ENCODE measurements at places on chromosomes 2 and 18. TPM values are rescaled to one million over a fixed set of nuclear protein-coding genes. Genes with fewer than 3 reads are reported as not detected.

DNA sequence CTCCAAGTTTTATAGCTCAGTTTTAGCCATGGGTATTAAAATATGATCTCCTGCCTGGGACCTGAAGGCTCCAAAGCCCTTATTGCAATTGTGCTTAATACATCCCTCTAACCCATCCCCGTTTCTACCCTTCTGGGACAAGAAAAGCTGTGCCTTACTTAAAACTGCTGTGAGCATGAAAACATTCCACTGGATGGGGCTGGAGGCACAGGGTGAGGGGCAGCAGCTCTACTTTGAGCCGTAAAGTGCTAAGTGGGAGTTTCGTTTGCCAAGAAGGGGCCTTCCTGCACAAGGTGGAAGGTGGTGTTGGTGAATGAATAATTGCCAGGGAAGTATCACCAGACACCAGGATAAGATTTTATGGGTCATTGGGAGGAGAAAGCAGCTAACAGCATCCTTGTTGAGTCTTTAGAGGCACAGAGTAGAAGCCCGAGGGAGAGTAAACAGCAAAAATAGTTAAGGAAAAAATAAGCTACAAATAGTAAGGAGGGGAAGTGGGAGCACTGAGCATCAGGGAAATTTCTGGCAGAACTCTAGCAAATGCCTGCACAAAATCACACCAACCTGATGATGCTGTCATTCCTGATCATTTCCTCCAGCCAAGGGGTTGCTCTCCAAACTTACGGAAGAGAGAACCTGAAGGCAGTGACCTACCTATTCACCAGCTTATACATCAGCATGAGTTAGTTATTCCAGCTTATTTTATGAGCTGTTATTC lies 218.4 kb downstream of the MREG start:
- H3K36me3 ChIP-seq, result no peaks in the 10 kb centered on the region
- no peak overlapping the region for H3K27ac ChIP-seq
- DNase-seq, result no peak
- peaks cover 6% of the 10 kb centered on the region for H3K4me1 ChIP-seq
- no peaks in the 10 kb centered on the region for H3K27me3 ChIP-seq

DNA sequence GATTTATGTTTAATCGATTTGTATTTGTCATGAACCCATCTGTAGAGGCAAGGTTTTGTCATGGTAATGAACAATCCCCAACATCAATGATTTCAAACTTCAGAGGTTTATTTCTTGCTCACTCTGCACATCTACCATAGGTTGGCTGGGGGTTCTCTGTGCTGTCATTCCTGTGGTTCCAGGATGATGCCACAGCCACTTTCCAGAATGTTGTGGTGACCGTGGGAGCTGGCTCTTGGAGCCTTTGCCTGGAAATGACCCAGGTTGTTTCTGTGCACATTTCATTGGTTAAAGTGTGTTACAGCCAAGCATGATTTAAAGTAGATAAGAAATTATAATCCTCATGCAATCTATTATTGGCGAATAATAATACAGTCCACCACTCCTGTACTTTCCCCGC lies 28.2 kb upstream of the EPAS1 start:
- H3K4me1 ChIP-seq, result peaks cover 47% of the 10 kb centered on the region
- no peak overlapping the region for H3K27ac ChIP-seq
- peaks cover 1% of the 10 kb centered on the region for H3K36me3 ChIP-seq
- peaks cover 3% of the 10 kb centered on the region for H3K27me3 ChIP-seq
- DNase-seq, result no peak

- peaks cover 39% of the 10 kb centered on the region for H3K4me1 ChIP-seq
- no peaks in the 10 kb centered on the region for H3K36me3 ChIP-seq
- no peak for DNase-seq
Observed at GRCh38 chr2:28648147-28648546, 103.5 kb upstream of the PPP1CB start.

Gene ALPP
- total RNA-seq, result not detected

DNA sequence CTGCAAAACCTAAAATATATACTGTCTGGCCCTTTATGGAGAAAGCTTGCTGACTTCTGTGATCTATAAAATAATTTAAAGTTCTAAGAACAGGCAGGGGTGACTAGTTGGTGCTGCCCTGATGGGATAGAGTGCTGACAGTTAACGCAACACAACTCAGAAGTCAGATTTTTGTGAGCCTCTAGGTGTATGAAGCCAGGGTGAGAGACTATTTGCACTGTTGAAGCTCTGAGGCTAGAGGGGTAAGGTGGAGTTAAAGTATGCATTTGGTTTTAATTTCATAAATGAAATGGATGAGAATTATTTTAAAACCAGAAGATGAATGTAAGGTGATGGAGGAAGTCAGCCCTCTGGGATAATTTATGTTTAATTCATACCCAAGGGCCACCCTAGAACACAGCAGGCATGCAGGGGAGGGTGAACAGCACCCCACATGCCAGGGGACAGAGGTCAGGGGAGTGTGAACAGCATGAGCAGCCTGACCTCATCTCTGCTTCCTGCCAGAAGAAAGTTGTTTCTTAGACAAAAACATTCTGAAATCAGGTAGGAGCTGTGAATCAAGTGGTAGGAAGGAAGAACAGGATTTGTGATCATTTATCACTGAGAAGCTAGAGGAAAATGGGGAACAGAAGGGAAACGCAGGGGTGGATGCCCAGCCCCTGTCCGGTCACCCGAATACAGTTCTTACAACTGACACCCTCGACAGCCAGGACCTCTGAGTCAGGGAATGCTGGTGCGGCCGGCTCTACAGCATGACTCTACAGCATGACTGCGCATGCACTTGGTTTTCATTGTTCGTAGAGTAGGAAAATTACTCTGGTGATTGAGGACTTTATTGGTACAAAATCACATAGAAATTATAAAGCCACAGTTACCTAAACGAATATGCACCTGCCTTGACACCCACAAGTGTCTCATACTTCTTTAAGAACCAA lies 93.1 kb downstream of the MBP start:
- H3K4me3 ChIP-seq, result no peak overlapping the region
- peaks cover 49% of the 10 kb centered on the region for H3K36me3 ChIP-seq
- peaks cover 32% of the 10 kb centered on the region for H3K4me1 ChIP-seq
- peak overlapping the region; percentile 61 for H3K27ac ChIP-seq

Gene RNF144A
- total RNA-seq, result 14.4 TPM

DNA sequence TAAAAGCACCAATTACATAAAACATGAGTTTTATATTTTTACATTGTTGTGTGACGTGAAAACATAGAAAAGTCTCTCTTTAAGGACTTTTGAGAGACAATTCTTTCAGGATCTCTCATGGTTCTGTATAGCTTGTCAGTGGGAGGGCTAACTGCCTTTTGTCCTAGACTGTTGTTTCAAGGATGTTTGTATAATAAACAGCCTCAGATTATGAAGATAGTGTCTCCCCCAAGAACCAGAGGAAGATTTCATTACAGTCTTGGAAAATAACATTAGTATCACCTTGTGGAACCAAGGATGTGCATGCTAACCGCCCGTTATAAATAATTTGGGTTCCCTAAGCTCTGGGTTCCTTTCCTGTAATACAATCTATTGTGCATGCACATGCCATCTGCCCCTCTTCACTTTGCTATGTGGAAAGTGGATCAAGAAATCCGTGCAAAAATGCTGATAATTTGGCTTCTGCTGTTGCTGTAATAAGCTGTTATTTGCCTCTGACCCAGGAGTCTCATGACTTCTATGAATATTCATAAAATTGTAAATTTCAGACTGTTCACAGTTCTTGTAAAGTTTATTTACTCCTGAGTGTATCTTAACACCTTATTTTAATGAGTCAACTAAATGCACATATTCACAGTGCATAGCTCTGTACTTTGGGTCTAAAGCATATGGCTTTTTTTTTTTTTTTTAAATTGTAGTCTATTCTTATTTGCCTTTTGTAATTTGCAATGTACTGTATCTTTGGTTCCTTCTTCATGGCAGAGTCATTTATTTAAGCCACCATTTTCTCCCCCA lies 265.5 kb downstream of the PTH2R start:
- no peak for DNase-seq
- H3K4me3 ChIP-seq, result no peak overlapping the region
- H3K27me3 ChIP-seq, result no peaks in the 10 kb centered on the region
- no peak overlapping the region for H3K27ac ChIP-seq
- no peaks in the 10 kb centered on the region for H3K4me1 ChIP-seq
- H3K36me3 ChIP-seq, result no peaks in the 10 kb centered on the region

Gene XDH
- total RNA-seq, result not detected

Gene LYPD1
- not detected for total RNA-seq

- no peaks in the 10 kb centered on the region for H3K36me3 ChIP-seq
- H3K4me3 ChIP-seq, result no peak overlapping the region
- DNase-seq, result no peak
- peaks cover 4% of the 10 kb centered on the region for H3K27me3 ChIP-seq
- peaks cover 13% of the 10 kb centered on the region for H3K4me1 ChIP-seq
- no peak overlapping the region for H3K27ac ChIP-seq
Observed at GRCh38 chr2:173280853-173281252, 73.8 kb upstream of the CDCA7 start.

GRCh38 chr18:48949050-48949605 lies 1.6 kb downstream of the SMAD7 start:
- peak overlapping the region; percentile 93 for H3K27ac ChIP-seq
- peaks cover 53% of the 10 kb centered on the region for H3K4me1 ChIP-seq
- peaks cover 9% of the 10 kb centered on the region for H3K27me3 ChIP-seq
- no peak for DNase-seq

DNA sequence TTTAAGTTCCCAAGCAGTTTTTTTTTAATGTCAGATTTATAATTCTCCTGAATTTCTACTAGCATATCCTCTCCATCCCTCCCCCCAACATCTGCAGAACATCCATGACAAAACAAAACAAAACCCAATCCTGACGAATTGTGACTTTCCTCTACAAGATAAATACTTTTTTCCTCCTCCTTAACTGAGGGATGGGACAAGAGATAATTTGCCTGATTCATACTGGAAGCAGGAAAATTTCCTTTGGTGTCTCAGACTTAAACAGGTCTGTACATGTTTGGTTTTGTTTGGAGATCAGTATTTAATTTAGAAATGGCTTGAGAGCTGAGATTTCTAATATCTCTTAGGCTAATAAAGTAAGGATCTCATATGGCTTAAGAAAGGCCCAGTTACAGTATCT lies 2.2 kb downstream of the CAVIN2 start:
- H3K4me3 ChIP-seq, result no peak overlapping the region
- peaks cover 30% of the 10 kb centered on the region for H3K27me3 ChIP-seq
- H3K27ac ChIP-seq, result no peak overlapping the region
- no peaks in the 10 kb centered on the region for H3K4me1 ChIP-seq
- DNase-seq, result no peak
- no peaks in the 10 kb centered on the region for H3K36me3 ChIP-seq

DNA sequence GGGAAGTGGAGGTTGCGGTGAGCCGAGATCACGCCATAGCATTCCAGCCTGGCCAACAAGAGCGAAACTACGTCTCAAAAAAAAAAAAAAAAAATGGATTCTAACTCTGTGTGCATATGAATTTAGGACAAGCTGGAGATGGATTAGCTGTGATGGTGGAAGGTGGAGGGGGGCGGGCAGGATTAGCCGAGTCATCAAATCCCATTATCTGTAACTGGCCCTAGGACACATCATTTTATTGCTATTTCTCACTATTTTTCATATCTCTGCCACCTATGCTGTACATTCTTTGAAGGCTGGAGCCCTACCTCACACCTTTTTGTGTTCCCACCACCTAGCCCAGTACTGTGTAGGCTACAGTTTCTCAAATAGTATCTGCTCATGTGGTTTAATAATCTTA lies 7.3 kb upstream of the CDK5R2 start:
- no peak for DNase-seq
- no peaks in the 10 kb centered on the region for H3K36me3 ChIP-seq
- H3K4me1 ChIP-seq, result no peaks in the 10 kb centered on the region
- peaks cover 27% of the 10 kb centered on the region for H3K27me3 ChIP-seq

GRCh38 chr2:214816008-214816533 lies 6.6 kb upstream of the BARD1 start:
- DNase-seq, result no peak
- no peaks in the 10 kb centered on the region for H3K36me3 ChIP-seq
- no peak overlapping the region for H3K27ac ChIP-seq
- peaks cover 2% of the 10 kb centered on the region for H3K4me1 ChIP-seq
- no peak overlapping the region for H3K4me3 ChIP-seq
- H3K27me3 ChIP-seq, result peaks cover 28% of the 10 kb centered on the region

DNA sequence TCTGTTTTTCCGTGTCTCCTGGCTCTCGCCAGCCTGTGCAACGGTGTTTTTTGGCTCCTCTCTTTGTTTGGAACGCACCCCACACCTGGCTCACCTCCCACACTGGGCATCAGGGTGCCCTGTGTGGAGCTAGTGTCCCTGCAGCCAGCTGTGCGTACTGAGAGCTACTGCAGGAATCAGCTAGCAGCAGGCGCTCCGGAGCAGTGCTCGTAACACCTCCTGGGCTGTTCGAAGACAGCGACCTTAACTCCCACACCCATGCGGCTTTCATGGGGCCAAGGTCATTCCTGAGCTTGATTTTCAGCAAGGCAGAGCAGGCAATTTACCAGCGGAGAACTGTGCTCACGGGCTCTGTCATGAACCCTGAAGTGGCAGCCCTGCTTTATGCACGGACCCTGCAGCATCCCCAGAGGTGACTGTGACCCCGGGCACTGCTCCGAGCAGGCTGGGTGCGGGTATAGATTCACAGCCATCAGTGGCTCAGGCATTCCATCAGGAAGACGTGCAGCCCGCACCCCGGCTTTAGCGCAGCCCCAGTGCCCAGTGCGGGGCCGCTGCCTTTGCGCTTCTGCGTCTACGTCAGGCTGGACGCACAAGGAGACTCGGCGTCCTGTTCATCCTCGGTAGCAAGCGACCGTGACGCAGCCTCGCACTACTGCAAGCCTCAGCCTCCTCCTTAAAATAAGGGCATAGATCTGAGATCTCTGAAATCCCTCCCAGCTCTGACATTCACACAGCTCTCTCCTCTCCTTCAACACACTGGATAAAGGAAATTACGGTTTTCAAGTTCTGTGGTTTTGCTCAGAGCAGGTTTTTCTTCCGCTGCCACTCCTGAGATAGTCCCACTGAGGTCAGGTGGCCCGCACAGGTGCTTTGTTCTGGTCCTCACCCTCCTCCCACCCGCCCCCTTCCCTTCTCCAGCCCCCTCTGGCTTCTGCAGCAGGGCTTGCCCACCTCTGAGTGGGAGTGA lies 58.2 kb downstream of the ADI1 start:
- no peak overlapping the region for H3K4me3 ChIP-seq
- H3K27ac ChIP-seq, result no peak overlapping the region
- peaks cover 7% of the 10 kb centered on the region for H3K4me1 ChIP-seq
- DNase-seq, result no peak

GRCh38 chr18:62436636-62437234 lies 86.1 kb upstream of the ZCCHC2 start:
- H3K27me3 ChIP-seq, result peaks cover 12% of the 10 kb centered on the region
- no peaks in the 10 kb centered on the region for H3K36me3 ChIP-seq
- DNase-seq, result no peak
- no peak overlapping the region for H3K27ac ChIP-seq

Gene COLEC11
- not detected for total RNA-seq

DNA sequence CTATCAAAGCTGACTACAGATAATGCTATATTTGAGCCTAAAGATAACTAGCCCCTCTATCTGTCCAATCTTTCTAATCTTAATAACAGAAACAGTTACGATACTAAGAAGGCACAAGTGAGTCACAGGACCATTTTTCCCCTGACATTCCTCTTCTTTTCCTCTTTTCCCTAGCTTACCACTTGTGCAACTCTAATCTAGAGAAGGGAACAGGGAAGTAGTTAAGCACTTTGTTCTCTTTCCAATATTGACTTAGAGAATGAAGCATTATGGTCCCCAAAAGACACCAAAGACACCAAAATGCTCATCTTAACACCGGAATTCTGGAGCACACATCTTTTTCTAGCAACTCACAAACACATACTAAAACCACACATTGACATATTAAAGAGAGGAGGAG lies 1.8 kb downstream of the PDE11A start:
- H3K4me3 ChIP-seq, result no peak overlapping the region
- peaks cover 10% of the 10 kb centered on the region for H3K4me1 ChIP-seq
- no peak overlapping the region for H3K27ac ChIP-seq
- no peak for DNase-seq

Gene OTX1
- not detected for total RNA-seq
